Hematopoietic multipotent progenitor cell treated with erythropoietin and hydrocortisone succinate and interleukin-3 and kit ligand, for 4 days (in vitro differentiated cells): ENCODE measurements at places on chromosomes 2 and 18.

GRCh38 chr2:149058936-149059335 is 20.4 kb downstream of the LYPD6B start:
- DNase-seq, result no peak

DNA sequence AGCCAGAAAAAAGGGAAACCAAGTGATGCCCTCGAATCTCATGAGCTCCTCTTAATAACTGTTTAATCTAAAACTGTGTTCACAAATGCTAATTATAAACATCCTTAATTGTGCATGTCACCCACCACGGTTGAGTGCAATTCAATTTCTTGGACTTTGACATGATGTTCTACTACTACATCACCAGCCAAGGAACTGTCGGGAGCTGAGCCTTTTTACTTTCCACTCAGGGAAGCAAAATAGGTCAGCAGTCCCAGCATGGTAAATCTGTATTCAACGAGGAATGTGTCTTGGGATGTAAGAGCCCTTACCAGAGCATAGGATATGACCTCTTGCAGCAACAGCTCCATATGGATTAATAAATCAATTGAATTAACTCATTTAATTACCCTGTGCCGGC is 20.8 kb upstream of the REG3G start:
- no peak for DNase-seq

DNA sequence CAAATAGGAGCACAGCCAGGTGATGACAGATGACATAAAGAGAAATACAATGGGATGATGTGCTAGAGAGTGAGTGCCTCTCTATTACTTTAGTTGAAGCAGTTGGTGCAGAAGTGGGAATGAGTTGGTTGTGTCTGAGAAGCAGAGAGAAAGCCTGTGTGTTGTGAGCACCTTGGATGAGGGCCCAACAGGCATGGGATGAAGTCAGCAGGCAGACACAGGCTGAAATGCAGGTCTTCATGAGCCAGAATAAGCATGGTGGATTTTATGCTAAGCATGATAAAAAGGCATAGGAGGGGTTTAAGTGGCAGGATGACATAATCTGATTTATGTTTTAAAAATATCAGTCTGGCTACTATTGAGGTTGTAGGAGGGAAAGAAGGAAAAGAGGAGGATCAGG is 71.5 kb downstream of the KLHL14 start:
- no peak for DNase-seq

DNA sequence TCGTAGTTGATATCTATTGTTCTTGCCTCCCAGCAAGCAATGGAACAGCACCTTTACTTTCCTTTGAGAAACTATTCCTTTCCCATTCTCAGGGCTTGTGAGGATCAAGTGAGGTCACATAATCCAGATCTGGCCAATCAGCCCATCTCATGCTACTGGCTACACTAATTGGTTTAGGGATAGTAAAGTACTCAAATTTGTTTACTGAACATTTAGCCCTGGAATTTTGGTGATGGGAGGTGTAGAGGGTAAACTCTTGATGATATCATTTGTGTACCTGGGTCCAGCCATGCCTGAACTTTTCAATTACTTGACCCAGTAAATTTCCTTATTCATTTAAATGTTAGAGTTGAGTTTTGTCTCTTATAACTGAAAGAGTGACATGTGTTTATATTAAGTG is 195.8 kb upstream of the TNP1 start:
- no peak for DNase-seq

GRCh38 chr2:198788676-198789075 is 669.1 kb downstream of the SATB2 start:
- no peak for DNase-seq

DNA sequence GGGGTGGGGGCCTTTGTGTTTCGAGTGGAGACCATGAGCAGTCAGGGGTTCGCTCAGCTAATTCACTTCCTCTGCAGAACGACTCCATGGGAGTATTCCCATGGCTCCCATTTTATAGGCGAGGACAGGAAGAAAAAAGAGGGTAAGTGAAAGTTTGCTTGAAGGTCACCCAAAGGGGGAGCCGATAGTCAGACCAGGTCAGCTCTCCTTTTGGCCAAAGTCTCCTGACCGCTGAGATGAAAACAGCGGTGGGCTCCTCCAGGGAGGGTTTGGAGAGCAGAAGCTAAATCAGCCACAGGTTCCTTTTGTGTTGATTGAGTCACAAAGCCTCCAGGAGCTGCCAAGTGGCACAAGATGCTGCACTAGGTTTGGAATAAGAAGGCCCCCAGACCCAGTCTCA is 34.1 kb upstream of the CTAGE1 start:
- peak; percentile 7 for DNase-seq

GRCh38 chr18:21483051-21483450 is 117.5 kb downstream of the ESCO1 start:
- DNase-seq, result no peak

GRCh38 chr2:204863336-204863735 is 318.1 kb downstream of the PARD3B start:
- no peak for DNase-seq

- no peak for DNase-seq
Measured at GRCh38 chr2:239310401-239311061, 90.3 kb downstream of the HDAC4 start.

GRCh38 chr2:189885368-189885767 is 101.1 kb downstream of the PMS1 start:
- DNase-seq, result no peak

DNA sequence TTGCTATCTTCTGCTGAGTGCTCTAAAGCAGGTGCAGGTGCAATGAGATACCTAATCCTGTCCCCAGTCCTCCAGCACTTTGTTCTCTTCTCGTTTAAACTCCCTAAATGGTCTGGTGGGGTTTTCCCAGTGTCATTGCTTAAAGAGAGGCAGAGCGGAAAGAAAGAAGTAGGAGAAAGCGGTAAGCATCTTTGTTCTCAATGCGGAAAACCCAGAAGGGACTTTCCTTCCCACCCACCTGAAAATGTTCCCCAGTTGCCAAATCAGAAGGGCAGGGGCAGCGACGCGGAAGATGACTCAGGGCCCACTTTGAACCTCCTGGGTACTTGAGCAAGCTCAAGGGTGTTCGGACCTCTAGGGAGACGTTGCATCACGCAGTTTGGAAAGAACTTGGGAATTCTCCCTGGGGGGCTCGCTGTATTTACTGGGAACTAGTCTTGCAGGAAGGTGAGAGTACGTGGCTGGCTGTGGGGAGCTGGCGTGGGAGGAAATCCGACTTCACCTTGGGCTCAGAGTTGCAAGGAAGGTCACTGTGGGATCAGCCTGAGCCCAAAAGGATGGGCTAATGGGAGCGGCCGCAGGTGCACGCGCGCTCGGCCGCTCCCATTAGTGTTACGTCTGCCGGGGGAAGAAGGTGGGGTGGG is 589 bp upstream of the SGPP2 start:
- no peak for DNase-seq

GRCh38 chr2:97354576-97354975 is 235.1 kb downstream of the ANKRD36B start:
- no peak for DNase-seq

DNA sequence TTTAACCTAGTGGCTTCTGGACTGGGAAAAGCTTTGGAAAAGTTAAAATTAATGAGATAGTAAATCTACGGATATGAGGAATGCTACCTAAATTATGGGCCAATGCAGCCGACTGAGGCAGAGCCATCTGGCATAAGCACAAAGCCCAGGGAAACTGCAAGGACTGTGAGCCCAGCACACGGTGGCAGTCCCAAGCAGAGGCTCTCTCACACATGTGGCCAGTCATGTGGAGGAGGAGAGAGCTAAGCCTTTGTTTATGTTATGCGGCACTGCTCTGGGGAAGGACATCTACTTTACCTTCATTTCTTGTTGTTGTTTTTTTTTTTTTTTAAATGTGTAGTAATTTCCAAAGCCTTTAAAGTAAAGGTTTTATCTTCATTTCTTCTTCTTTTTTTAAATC is 267.0 kb downstream of the STK39 start:
- no peak for DNase-seq
